ENCODE measurements at places on chromosomes 6 and 20. TPM values are rescaled to one million over a fixed set of nuclear protein-coding genes. Genes with fewer than 3 reads are reported as not detected.

Gene HLA-DMB
- total RNA-seq = not detected

Gene CD109
- 27.9 TPM for total RNA-seq

Gene GTF2H4
- total RNA-seq = 10.9 TPM

Gene HSPA1L
- 0.50 TPM for total RNA-seq

Gene FOXS1
- total RNA-seq = not detected

Gene BCAS1
- not detected for total RNA-seq
